ENCODE measurements at places on chromosomes 1 and 21.

DNA sequence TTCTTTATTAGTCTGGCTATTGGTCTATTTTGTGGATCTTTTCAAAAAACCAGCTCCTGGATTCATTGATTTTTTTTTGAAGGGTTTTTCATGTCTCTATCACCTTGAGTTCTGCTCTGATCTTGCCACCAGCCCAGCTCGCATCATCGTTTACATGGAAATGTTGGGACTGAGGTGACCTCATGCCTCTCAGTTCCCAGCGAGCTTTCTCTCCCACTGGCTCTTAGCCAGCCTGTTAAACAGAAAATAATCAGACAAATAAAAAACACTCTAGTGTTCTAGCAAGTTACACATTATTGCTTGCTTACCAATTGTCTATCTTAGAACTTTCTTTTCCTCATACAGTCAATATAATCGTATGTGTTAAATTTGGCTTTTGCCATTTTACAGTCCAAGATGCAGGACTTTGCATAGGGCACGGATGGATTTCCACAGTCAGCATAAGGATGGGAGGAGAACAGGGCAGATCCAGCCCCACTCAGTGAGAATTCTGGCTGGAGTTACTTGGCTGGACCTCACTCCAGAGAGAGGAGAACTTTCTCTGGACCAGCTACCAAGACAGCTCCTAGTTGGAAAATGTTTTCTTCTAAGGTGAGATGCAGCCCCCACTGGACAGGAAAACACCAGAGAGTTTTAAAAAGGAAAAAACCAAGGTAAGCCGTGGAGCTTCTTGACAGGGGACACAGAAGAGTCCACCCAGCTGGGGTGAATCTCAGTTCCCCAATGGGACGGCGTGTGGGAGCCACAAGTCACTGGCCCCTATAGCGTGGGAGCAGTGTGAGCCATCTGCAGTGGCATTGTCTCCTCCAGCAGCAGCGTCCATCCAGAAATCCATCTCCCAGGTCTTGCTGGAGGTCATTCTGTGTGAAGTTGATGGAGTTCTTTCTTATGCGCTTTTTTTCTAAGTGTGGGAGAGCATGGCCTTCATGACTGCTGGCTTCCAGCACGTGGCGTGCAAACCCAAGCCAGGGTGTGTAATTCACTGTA lies 17.6 kb downstream of the PGBD2 start:
- no peak for DNase-seq

- no peak for DNase-seq
Observed at GRCh38 chr1:26064553-26064952, 2.9 kb downstream of the TRIM63 start.

- DNase-seq, result no peak
Observed at GRCh38 chr1:231883382-231883781, 256.8 kb downstream of the DISC1 start.

- no peak for DNase-seq
Observed at GRCh38 chr1:186717286-186717685, 37.1 kb upstream of the PTGS2 start.

DNA sequence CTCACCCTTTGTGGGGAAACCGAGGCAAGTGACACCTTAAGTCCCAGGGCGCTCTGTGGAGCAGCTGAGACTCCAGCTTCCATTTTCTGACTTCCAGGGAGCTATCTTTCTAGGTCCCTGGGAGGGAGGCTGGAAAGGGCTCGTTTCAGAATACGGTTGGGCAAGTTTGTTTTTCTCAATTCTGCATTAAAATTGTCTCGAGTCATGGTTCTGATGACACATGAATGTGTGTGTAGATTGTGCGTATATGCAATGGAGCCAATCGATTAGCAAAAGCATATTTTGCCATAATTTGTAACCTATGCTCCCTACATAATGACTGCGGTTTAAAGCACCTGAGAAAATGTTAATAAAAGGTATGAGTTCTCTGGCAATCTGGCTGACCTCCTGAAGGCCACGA lies 77.3 kb downstream of the SIK1 start:
- DNase-seq, result no peak

DNA sequence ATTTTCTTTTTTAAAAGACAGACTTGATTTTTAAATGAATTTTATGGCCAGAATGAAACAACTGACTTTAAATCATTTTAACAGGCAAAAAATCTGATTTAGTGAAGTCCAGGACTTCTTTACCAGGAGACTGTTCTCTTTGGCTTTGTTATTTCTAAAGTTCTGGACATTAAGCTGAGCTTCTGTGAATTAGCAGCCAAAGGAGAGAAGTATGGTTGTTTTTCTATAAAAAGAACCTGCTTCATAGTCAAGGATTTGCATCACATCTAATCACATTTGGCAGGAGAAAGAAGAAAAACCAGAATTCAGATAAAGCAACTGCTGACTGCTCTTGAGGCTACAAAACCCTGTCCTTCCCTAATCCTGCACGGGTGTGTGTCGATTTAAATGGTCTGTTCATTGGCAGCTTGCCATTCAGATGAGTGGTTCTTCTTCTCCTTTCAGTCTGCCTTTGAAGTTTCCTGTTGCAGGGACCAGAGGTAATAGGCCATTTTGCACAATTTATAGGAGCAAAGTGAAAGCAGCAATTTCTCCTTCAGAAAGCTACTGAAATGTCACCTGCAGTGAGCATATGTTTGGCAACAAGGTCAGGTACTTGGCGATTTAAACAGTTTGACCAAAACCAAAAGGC lies 215.4 kb downstream of the OLFM3 start:
- no peak for DNase-seq

DNA sequence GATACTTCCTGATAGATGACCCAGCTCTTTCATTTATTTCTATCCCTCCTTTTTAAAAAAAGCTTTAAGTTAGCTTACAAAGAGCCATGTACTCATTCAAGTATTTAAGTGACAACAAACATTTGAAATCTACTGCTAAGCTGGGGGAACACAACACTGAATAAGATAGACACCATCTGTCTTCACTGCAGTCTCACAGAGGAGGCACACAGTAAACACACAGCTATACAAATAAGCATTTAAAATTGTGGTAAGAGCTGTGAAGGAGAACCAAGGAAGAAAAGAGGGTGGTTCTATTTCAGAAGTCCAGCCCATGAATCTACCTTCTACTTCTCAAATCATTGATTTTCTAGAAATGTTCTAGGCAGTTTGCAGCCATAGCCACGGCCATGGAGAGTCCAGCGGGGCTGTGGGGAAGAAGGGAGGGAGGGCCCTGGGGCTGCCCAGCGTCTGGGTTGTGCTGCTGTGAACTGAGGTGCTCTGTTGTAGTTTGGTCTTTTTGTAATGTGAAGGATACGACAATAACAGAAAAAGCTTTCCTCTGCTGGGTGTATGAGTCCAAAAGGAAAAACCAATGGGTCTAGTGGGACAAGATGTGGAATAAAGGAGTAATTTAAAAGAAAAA lies 28.2 kb downstream of the PRDM2 start:
- DNase-seq, result no peak

GRCh38 chr1:201346337-201346939 lies 31.0 kb downstream of the TNNT2 start:
- DNase-seq, result no peak

DNA sequence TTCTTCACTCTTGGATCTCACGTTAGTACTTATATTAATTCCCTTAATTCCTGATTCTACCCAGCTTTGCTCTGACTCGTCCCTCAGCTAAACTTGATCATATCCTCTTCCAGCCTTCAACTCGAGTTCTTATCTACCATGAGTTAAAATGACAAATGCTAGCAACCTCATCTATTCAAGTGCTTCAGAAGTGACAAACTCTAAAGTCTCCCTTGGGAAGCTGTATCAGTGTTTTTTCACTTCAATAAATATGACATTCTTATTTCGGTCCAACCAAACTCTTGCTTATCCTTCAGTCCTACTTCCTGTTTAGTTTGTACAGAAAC lies 75.3 kb downstream of the FOXJ3 start:
- no peak for DNase-seq

DNA sequence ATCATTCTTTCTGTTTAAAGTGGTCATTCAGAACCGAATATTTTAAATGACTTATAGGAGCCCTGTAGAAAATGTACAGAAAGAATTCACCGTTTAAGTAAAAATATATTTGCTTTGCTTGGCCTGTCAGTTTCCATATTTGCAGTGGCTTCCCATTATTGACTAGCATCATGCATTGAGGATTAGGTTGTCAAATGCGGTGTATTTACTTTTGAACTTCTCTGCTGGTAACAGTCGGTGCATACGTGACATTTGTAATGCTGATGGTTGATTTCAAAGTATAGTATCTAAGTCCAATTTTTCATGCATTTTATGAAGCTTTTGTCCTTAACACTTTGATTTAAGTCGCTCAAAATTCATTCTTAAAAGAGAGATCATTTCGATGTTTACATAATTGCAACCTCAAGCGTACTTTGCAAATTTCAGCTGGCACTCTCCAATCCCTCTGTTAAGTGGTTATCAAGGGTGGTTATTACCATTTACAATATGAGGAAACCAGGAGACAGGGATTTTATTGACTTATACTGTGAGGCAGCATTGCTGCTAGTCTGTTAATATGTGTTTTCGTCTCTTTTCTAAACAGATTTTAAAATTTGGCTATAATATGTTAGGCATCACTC lies 201.6 kb downstream of the SDCCAG8 start:
- DNase-seq, result no peak

- no peak for DNase-seq
Observed at GRCh38 chr1:71834601-71835441, 447.5 kb downstream of the NEGR1 start.

- DNase-seq, result no peak
Observed at GRCh38 chr1:19013826-19014548, 57.5 kb upstream of the IFFO2 start.

GRCh38 chr1:230128569-230129285 lies 61.7 kb downstream of the GALNT2 start:
- DNase-seq, result no peak

DNA sequence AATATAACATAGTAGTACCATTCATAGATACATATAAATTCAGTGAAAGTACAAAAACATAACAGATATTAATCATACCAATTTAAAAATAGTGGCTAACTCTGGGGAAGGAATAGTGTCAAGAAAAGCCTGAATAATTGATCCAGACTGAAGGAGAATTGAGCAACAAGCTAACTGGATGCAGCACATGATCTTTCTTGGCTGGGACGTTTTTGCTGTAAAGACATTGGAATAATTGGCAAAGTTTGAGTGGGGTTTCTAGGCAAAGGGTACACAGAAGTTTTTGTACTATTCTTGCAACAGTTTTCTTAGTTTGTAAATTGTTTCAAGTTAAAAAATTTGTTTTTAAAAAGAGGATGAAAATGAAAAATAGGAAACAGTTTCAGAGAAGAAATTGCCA lies 2.6 kb upstream of the SH3GLB1 start:
- DNase-seq, result no peak

DNA sequence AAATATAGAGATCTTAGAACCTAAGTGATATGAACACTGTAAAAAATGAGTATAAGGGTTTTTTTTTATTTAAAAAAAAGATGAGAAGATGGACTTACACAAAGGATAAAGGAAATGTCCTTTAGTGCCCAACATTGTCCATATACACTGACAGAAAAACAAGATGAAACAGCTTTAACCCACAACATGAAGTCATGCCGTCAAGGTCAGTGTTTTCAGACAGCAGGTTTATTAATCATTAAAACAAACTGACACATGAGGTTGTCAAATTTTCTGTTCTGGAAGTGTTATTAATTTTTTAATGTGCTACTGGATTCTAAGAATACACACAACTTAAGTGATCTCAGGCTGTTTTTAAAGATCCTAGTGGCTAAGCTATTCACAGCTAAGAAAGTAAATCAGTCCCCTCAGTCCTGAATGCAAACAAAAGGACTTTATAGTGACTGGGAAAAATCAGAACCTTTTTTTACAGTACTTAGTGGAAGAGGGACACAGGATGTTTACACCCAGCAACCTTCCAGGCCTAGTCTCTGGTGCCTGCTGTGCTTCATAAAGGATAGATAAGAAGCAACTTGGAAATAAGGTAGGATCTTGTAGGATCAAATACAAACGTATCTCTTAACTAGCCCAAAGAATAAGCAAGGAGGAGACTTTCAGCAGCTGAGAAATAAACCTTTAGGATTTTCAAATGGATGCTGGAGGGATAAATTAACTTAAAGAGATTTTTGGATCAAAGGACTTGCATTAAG lies 21.9 kb upstream of the PKN2 start:
- no peak for DNase-seq

GRCh38 chr1:236426215-236426614 lies 32.1 kb downstream of the EDARADD start:
- DNase-seq, result no peak

DNA sequence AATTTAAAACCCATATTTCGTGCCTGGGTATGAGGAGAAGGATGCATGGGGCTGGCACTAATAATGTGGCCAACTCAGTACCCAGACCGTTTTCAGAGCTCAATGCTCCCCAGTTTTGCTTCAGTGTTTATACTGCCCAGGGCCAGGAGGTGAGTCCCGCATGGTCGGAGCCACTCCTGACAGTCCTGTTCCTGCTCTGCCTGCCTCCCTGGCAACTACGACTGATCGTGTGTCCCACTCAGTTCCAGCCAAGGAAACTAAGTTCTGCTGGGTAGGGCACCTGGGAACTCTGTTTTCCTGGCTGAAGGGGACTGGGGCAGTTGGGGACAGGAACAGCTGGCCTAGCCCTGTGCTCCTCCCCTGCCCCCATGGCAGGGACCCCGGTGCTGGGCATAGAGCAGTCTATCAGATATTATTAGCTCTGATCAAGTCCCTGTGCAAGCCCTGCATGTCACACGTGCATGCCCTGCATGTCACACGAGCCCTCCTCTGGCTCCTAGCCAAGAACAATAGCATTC lies 19.2 kb downstream of the S100A7 start:
- no peak for DNase-seq

DNA sequence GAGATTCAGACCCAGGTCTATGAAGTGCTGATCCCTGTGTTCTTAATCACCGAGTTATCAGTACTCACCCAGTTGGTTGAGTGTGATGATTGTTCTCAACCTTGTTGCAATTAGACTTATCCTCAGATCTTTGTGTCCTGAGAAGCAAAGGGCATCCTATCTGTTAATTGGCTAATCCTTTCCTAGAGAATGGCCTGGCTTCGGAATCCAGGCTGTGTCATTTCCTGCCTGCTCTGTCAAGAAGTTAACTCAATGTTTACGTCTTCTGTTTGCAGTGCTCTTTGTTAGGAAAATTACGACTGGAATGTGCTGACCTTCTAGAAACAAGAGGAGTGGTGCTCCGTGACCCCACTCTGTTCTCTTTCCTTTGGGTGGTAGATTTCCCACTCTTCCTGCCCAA lies 14.7 kb downstream of the GAS5 start:
- no peak for DNase-seq

- DNase-seq, result no peak
Observed at GRCh38 chr1:223008808-223009207, 134.2 kb downstream of the TLR5 start.

DNA sequence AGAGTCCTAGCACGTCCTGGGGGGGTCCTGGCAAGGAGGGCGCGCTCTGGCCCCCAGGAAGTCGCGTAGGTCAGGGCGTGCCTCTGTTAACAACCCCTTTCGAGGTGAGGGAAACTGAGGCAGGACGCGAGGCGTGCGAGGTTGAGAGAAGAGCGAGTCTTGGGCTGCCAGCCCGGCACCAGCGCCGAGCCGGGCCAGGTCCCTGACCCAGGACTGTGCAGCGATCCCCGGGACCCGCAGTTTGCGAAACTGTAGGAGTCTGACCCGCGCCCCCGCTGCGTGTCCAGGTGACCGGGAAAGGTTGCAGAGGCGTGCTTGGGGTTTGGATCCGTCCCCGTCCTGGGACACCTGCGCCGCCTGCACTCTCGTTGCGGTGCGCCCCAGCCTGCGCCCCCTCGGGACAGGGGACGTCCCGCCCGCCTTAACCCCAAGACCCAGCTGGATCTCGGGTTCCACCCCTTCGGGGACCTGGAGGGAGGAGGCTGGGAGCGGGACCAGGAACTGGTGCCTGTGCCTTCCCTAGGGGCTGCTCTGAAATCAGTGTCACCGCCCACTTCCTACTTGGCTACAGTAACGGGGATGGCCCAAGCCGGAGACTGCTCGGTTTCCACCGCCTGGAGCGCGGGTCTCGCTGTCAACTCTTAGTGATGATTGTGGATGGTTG lies 493 bp downstream of the DISC1 start:
- no peak for DNase-seq

Data from nucleus accumbens (tissue), 56 donors.